ENCODE measurements at places on chromosomes 5 and 9.
A peak's percentile ranks its signal among the peaks of the same experiment; 100 is the strongest.

GRCh38 chr9:99127356-99128132 lies 22.6 kb downstream of the TGFBR1 start:
- DNase-seq: no peak

GRCh38 chr5:53817183-53817582 lies 256.7 kb downstream of the NDUFS4 start:
- DNase-seq: no peak

DNA sequence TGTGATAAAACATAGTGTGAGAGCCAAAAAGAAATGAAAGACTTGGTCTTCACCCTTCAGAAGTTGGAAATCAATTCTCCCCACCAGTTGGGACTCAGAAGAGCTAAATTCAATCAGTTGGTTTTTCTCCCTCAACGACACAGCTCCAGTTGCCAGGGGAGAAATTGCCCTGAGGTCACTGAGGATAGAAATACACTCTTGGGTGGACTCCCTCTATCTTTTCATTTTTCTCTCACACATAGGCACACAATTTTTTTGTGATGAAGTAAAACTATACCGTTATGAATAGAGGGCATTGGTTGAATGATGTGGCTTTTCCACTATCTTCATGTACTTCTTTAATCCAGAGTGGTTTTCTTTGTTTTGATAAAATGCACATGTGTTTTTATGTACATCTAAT lies 80.2 kb downstream of the ZNF366 start:
- DNase-seq: no peak

- DNase-seq: no peak
Observed at GRCh38 chr9:129414377-129414992, 206.4 kb downstream of the C9orf50 start.

- DNase-seq: no peak
Observed at GRCh38 chr5:14726066-14726838, 61.7 kb downstream of the OTULIN start.

DNA sequence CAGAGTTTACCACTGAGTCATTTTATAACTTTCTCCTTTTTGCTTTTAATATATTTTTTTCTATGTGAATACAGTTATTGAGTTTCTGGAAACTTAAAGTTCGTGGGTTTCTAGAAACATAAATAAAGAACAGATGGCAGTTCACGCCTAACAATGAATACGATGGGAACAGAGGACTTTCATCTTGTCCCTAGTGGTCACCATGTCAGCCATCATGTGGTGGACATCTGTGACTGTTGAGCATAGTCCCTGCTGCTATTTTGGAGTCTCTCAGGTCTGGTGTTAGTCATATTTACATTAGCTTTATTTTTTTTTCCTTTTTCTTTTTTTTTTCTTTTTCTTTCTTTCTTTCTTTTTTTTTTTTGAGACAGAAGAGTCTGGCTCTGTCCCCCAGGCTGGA lies 85.3 kb downstream of the XRCC4 start:
- no peak for DNase-seq

GRCh38 chr5:958701-959571 lies 49.7 kb upstream of the NKD2 start:
- DNase-seq: no peak

- DNase-seq: no peak
Observed at GRCh38 chr5:141663506-141663905, 12.3 kb upstream of the FCHSD1 start.

- no peak for DNase-seq
Observed at GRCh38 chr5:179214678-179215077, 130.6 kb downstream of the ADAMTS2 start.

- DNase-seq: no peak
Observed at GRCh38 chr9:95008151-95008771, 281.8 kb downstream of the AOPEP start.

GRCh38 chr5:57698086-57698485 lies 215.5 kb upstream of the ACTBL2 start:
- no peak for DNase-seq

DNA sequence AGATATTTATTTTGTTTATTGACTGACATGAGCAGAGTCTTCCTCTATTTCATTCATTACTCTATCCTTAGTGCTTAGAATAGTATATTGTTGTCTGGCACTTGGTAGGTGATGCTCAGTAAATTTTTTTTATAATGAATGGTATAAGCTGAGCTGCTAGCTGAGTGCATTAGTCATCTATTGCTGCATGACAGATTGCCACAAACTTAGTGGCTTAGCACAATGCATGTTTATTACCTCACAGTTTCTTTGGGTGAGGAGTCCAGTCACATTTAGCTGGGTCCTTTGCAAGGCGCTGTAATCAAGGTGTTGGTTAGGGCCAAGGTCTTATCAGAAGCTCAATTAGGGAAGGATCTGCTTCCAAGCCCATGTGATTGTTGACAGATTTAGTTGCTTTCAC lies 23.1 kb downstream of the SMAD5 start:
- no peak for DNase-seq

GRCh38 chr5:96812851-96813250 lies 5.1 kb upstream of the ERAP1 start:
- peak; percentile 7 for DNase-seq

- no peak for DNase-seq
Observed at GRCh38 chr5:173884402-173885053, 3.6 kb upstream of the CPEB4 start.

DNA sequence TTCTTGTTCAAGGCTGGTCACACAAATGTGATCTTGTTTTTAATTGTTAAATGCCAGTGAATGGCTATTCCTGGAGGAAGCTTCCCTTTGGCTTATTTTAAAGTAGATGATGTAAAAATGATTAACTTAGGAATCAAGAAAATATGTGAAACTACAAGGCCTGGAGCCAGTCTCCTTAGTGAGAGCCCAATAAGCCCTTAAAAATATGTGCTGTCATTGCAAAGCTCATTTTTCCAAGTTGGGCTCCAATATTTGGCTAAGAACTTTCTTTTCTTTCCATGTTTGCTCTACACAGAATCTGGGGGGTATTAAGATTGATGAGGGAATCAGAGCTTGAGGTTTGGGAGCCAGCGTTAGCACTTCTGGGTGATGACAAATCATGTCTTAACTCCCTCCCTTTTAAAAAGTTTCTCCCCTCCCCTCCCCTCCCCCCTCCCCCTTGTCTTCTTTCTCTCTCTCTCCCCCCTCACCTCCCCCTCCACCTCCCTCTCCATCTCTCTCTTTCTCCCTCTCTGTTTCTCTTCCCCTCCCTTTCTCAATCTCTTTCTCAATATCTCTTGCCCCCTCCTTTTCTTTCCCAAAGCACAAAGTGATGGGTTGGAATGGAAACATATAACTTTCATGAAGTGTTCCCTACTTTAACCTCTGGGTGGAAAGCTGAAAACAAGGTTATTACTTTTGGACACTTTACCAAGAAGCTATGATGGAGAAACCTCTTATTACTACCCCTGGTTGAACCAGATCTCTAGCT lies 86.0 kb downstream of the FBXL7 start:
- DNase-seq: no peak

DNA sequence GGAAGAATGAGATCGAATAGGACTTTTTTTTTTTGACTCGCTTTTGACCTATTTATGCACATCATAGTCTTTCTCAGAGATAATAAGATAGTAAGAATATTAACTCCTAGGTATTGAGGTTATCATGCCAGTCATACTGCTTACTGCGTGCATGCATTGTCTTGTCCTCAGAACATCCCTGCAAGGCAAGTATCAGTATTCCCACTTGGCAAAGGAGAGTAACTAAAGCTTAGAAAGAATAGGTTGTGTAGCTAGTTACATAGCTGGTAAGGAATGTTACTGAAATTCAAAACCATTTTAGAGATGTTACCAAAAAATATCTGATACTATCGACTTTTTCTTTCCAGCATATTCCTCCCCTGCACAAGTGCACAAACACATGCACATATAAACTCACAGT lies 296.1 kb upstream of the CLINT1 start:
- DNase-seq: no peak

- no peak for DNase-seq
Observed at GRCh38 chr5:169250887-169251286, 50.1 kb downstream of the SLIT3 start.

GRCh38 chr5:134568761-134569695 lies 43.6 kb downstream of the JADE2 start:
- no peak for DNase-seq

DNA sequence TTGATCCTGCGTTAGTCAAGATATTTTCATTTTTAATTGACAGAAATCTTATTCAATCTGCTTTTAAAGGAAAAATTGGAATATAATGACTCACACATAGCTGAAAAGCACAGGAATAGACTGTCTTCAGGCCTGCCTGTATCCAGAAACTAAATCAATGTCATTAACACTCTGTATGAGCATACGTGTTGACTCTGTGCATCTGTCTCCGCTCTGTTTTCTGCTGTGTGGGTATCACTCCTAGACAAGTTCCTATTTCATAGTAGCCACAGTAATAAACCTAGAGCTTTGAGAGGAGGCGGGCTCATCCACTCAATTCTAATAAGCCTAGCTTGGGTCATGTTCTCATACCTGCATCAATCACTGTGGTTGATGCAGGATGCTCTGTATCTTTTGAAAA lies 267.6 kb downstream of the KCTD16 start:
- DNase-seq: no peak

- no peak for DNase-seq
Observed at GRCh38 chr9:113634596-113635515, 171.3 kb downstream of the RGS3 start.

DNA sequence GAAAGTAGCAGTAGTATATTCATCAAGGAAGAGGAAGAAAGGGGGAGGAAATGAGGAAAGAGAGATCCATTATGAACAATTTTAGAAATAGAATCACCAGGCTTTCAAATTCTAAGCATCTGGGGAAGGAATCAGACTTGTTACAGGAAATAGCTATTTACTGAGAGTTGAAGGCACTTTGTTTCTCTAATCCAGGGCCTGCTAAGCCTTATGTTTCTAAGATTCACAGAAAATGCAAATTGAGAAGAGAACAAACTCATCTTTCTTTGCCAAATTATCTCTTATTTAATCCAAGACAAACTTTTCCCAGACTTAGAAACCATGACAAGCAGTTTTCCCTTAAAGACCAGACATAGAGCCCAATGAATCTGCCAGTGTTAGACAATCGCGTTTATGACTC lies 528.0 kb upstream of the NMUR2 start:
- no peak for DNase-seq

DNA sequence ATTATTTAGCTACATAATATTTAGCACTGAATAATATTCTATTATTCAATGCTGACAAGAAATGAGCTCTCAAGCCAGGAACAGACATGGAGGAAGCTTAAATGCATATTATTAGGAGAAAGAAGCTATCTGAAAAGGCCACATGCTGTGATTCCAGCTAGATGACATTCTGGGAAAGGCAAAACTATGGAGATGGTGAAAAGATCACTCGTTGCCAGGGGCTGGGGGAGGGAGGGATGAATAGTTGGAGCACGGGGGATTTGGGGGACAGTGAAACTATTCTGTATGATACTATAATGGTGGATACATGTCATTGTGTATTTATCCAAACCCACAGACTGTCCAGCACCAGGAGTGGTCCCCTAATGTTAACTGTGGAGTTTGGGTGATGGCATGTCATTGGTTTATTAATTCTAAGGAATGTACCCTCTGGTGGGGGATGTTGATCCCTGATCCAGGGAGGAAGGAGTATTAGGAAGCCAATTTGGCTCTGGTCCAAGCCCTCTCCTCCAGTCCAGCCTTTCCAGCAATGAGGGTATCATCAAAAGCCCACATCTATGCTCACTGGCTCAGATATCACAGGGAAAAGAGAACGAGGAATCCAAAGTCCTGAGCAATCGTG lies 162.5 kb downstream of the COL23A1 start:
- DNase-seq: no peak

DNA sequence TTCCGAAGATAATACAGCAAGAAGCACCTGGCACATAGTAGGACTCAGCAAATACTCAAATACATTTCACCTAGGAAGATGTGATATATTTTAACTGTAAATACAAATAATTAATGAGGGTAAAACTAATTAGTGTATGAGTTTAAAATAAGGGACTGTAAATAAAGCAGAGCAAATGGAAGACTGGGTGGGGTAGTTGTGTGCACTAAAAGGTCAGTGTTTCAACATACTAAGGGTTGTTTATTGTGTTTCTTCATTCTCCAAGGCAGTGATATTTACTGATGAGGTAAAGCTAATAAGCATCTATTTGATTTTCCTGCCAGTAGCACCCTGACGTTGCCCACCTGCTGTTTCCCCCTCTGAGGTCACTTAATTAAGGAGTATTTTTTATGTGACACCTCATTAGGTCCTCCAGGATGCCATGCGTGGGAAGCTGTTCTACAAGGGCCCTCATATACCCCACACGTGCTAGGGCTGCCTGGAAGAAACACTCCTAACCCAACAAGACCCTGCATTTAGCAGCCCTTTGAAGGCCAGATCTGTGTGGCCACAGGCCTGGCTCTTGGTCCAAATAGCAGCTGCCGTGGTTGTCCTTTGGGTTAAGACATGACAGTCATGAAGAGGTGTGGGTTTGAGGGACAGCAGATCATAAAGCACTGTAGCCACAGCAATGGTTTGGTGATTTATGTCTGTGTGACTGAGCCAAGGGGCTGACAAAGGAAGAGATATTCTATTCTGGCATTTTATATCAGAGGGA lies 97.5 kb upstream of the RPS23 start:
- DNase-seq: no peak

- peak; percentile 37 for DNase-seq
Observed at GRCh38 chr9:93575796-93576257, 557 bp upstream of the PHF2 start.

- DNase-seq: no peak
Observed at GRCh38 chr5:68433526-68433922, 218.0 kb downstream of the PIK3R1 start.

- DNase-seq: no peak
Observed at GRCh38 chr5:127426661-127427060, 90.8 kb upstream of the PRRC1 start.

- no peak for DNase-seq
Observed at GRCh38 chr9:90032296-90033027, 427.6 kb downstream of the GADD45G start.

DNA sequence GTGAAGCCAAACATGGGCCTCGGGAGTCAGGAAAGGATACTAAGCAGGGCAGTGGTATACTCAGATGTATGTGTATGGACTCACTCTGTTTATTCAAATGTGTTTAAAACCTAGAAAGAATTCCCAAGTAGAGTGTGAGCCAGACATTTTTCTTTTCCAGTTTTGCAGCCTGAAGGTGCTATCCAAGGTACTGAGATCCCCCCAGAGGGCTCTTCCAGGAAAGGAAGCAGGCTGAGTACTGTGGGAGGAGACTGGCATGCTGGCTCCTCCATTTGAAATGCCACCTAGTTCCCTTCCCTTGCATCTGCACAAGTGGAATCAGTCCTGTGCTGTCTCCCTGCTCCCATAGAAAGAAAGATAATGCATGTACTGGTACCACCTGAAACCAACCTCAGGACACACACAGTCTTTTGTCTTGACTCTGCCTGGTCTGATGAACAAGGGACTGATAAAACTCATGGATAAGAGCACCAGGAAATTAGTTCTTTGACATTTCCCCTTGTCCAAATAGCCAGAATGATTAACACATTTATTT lies 85.9 kb downstream of the HRH2 start:
- no peak for DNase-seq

DNA sequence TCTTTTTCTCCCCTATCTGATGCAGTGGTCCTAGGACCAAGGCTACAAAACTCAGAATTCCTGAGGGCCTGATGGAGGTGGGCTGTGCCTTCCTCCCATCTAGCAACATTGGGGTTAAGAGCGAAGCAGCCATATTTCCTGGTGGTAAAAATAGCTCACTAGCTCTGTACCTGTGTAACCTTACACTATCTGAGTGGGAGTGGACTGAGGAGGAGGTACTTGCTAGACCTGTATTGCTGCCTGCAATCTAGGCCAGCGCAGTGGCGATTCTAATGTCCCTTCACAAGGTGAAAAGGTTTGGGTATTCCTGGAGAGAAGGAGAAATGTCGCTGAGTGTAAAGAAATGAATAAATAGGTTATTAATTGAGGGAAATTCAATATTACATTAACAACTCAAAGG lies 80.2 kb upstream of the LIFR start:
- no peak for DNase-seq

- no peak for DNase-seq
Observed at GRCh38 chr5:96177303-96177869, 215.7 kb upstream of the ELL2 start.
